ENCODE measurements at places on chromosomes 6 and 20. TPM values are rescaled to one million over a fixed set of nuclear protein-coding genes. Genes with fewer than 3 reads are reported as not detected.

DNA sequence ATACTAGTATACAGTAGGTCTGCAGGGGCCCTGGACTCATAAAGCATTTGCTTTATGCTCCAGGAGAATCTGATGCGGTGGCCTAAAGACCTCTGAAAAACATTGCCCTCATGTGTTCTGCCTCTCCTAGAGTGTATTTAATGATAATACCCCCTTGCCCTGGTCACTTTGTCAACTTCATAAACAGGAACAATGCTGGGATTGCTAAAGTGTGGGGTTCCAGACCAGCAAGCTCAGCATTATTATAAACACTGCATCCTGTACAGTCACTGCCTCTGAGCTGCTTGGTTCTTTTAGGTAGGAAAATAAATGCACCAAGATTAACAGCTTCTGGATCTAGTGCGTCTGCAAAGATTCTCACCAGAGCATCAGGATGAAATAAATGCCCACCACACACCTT, 12.2 kb downstream of the TREM1 start:
- DNase-seq: no peak

Gene MDC1
- 53.2 TPM for total RNA-seq

Gene HTR1B
- total RNA-seq: not detected

- peak; percentile 87 for DNase-seq
Observed at GRCh38 chr6:130132286-130132701, 90.5 kb downstream of the SAMD3 start.

Measured in activated CD4-positive, alpha-beta T cell treated with anti-CD3 and anti-CD28 coated beads, Interleukin-2, amount 10 ng/mL, durations not matched to agents 7 days and 5 days (primary cell).